ENCODE measurements at places on chromosomes 11 and 22. TPM values are rescaled to one million over a fixed set of nuclear protein-coding genes. Genes with fewer than 3 reads are reported as not detected.

Gene DYNC2H1
- 47.8 TPM for total RNA-seq

Gene KIRREL3
- total RNA-seq, result not detected

Gene ZBTB16
- total RNA-seq, result not detected

DNA sequence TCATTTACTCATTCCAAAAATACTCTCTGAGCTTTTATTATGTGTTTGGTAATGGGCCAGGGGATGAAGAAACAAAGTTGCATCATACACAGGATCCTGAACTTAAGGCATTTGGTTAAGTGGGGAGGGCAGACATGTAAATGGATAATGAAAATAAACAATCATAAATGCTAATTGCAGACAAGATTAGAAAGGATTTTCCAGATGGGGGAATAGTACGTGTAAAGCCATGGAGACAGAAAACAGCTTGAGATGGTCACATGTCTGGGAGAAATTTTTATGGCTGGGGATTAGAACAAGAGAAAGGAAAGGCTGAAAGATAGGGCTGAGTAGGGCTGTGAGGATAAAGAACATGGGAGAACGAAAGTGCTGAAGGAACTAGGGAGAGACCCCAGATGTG is 534.3 kb upstream of the LARGE1 start:
- no peak for DNase-seq

GRCh38 chr22:21984793-21985192 is 2.2 kb upstream of the TOP3B start:
- DNase-seq, result no peak

- no peak for DNase-seq
Observed at GRCh38 chr11:76837696-76838677, 22.7 kb upstream of the ACER3 start.

- DNase-seq, result no peak
Observed at GRCh38 chr11:90722552-90723190, 499.8 kb upstream of the CHORDC1 start.

DNA sequence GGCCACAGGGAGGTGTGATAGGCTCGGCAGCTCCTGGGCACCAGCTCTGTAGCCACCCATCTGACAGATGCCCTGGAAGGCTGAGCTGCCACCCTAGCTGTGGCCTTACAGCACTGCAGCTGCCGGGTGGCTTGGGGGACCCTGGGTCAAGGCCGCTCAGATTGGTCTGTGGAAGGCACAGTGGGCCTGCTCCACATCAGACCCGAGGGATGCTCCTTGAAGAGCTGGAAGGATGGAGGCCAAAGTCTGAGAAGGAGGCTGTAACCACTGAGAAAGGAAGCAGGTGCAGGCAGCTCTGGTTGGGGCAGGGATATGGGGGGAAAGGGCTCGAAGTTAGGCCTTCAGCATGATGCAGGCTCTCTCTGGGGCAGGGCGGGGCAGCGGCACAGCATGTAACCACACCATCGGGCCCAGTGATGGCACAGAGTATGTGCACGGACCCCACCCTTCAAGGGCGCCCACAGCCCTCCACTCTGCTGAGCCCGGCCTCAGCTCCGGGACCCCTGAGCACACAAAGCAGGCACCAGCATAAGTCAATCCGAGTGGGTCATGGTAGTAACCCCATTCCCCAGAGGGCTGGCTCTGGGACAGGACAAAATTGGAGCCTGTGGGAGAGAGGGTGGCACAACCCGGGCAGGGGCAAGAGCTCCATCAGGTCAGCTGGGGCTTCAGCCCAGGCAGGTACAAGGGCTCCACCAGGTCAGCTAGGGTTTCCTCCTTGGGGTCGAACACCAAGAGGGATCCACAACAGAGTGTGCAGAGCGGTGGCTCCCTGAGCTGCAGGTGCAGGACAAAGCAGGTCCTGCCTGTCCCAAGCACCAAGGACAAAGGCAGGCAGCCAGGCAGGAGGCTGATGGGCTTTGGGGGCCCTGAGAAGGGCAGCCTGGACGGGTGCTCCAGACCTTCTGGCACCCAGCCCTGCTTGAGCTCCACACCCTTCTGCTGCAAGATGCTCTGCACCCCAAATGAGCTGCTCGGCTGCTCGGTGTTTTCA is 1511.1 kb downstream of the BRD1 start:
- no peak for DNase-seq
